Cardiac fibroblast (primary cell): ENCODE measurements at places on chromosomes 6 and 20.

GRCh38 chr20:19566226-19566945 is 191.7 kb upstream of the RIN2 start:
- peak; percentile 41 for DNase-seq

DNA sequence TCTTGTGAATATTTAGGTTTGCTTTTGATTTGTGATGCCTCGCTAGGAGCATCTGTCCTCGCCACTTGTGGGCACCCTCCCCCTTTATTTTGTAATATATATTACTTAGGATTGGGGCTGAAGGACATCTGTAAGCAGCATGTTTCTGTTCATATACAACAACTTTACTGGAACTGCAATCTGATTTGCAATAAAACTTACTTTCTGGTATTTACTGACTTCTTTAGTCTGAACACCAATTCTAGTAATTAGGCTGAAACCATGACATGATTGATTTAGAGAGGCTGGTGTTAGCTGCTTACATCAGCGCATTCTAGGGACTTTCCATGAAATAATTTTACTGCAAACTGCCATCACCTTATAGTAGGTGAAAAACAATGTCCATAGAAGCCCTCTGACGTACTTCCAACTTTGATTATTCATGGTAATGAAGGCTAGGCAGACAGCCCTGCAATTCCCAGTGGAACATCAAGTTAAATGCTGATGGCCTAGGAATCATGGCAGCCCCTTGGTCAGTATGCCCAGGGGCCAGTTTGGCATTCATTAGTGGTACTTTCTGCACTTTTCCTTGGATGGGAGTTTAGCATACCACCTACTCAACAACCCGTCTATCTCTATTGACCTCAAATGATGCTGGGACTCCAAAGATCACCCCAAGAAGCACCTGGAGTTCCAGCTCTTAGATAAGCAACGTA is 132.9 kb upstream of the MCHR2 start:
- DNase-seq, result peak; percentile 2

DNA sequence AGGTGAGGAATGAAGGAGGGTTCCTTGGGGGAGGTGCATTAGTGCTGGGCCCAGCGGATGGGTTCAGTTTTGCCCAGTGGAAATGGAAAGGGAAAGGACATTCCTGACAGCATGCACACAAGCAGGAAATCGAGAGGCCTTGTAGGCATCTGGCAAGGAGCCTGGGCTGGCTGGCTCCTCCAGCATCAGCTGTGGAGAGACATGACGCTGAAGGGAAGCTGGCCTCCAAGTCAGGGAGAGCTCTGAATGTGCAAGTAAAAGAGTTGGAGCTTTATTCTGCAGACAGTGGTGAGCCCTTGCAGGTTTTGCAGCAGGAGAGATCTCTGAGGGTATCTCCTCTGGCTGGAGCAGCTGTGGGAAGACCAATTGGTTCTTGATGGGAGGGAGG is 154.3 kb downstream of the MRPL14 start:
- DNase-seq, result peak; percentile 98

- no peak for DNase-seq
Measured at GRCh38 chr6:42009844-42010184, 40.5 kb upstream of the TAF8 start.

DNA sequence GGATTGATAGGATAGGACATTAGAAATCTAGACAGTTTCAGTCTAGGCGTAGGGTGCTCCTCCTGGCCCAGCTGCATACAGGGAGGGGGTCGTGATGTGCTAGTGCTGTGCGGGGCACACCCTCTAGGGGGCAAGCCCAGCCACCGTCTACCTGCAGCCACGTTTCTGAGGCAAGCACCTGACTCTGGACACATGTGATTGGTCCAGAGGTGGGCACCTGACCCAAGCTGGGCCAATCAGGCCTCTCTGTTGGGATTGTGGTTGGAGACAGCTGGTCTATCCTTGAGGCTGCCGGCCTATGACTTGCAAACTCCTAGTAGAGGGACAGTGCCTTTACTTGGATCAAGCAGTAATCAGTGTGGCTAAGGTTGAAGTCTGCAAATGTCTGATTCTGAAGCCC is 317.1 kb downstream of the BMP7 start:
- no peak for DNase-seq

- DNase-seq, result no peak
Measured at GRCh38 chr20:63822276-63822696, 8.8 kb downstream of the ZBTB46 start.

GRCh38 chr6:106244931-106245330 is 80.6 kb downstream of the ATG5 start:
- no peak for DNase-seq

DNA sequence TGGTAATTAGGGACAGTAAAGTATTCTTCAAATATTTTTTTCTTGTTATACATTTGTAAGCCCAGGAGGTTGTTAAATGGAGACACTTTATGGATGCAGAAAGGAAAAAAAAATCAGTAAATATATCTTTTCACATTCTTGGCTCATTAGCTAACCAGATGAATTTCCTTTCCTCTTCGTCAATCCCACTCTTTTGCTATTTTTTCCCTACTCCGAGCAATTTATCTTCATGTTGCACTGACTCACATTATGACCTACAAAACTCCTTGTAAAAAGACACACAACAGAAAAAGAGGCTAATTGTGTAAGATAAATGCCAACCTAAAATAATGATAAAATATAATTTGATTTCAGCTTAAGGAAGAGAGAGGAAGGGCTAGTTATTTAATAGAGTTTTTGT is 472.9 kb upstream of the ZNF337 start:
- peak; percentile 72 for DNase-seq

DNA sequence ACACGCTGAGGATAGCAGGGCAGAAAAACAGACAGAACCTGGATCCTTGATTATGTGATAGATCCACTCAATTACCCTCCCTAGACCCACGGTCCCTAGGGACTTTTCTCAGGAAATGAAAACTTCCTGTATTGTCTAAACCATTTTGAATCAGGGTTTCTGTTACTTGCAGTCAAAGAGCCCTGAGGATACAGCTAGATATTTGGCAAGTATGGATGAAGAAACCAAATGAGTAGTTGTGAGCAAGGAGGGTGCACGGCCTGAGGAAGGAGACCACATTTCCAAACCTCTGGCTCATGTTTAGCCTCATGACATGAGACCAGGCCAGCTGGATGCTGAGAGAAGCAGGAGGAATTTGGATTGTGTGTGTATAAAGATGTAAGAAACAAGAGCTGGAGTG is 91.6 kb downstream of the MRPL14 start:
- DNase-seq, result peak; percentile 78

DNA sequence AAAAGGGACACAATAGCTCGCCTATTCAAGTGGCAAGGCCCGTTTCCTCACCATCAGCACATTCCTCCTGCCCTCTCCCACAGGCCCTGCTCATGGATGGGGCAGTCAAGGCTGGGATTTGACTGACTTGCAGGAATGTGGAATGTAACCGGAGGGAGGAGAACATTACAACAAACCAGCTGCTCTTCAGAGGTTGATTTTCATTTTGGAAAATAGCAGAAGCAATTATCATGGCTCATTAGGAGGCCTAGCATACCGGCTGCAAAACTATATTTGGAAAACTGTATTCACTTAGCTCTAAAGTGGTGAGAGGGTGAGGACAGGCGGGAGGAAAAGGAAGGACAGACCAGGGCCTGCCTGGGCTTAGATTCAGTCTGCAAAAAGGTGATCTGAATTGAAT is 283.7 kb downstream of the CD83 start:
- no peak for DNase-seq

- no peak for DNase-seq
Measured at GRCh38 chr20:52207020-52207810, 15.6 kb upstream of the ZFP64 start.

GRCh38 chr20:59645761-59646171 is 41.4 kb downstream of the PHACTR3 start:
- DNase-seq, result no peak

- peak; percentile 50 for DNase-seq
Measured at GRCh38 chr6:108953681-108954080, 105.5 kb downstream of the ARMC2 start.

DNA sequence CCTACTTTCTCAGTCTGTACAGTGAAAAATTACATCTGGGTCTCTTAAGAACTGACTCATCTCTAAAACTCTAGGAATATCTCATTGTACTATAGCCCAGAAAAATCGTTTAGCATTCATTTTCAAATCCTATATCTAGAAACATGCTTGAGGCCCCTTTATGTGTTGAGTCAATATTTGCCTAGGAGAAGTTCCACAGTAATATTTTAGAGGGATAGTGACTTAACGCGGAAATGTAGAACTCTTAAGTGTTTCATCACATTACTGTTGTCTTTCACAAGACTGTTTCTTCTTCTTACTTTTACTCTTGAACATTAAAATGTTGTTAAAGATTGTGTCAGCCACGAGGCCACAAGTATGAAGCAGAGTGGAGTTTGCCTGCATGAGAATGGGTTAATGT is 23.0 kb upstream of the MYLIP start:
- peak; percentile 70 for DNase-seq

- no peak for DNase-seq
Measured at GRCh38 chr20:13654463-13655023, 15.8 kb upstream of the TASP1 start.

DNA sequence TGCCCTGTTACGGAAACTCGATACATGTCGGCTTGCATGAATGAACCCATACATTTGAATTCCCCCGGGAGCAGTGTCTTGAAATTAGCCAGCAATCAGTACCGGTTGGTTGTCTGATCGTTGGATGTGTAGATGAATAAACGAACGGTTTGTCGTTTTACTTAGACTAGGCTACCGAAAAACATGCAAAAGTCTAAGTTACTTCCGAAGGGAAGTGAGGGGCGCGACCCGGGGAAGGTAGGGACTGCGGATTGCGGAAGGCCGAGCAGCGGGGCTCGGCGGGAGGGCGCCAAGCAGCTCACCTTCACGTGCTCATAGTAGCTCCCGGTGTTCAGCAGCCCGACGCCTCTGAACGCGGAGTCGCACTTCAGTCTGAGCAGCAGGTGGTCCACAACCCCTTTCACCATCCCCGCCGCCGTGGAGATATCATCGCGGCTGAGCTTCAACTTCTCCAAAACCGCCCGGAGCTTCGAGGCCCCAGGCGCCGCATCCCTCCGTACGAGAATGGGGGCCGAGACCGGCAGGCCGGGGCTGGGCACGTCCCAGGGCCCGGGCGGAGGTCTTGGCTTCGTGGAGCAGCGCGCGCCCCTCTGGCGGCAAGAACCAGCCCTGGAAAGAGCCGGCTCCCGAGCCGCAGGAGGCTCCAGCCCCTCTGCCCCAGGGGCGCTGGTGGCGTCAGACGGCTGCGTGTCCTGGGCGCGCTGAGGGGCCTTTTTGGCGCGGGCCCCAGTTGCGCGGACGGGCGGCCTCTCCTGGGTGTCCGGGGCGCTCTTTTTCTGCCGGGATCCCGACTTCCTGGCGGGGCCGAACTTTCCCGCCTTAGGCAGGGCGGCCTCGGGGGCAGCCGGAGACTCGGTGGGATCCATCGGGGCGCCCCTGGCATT is 632 bp downstream of the CGAS start:
- DNase-seq, result peak; percentile 67

- peak; percentile 80 for DNase-seq
Measured at GRCh38 chr6:125310994-125311649, 9.4 kb upstream of the HDDC2 start.

DNA sequence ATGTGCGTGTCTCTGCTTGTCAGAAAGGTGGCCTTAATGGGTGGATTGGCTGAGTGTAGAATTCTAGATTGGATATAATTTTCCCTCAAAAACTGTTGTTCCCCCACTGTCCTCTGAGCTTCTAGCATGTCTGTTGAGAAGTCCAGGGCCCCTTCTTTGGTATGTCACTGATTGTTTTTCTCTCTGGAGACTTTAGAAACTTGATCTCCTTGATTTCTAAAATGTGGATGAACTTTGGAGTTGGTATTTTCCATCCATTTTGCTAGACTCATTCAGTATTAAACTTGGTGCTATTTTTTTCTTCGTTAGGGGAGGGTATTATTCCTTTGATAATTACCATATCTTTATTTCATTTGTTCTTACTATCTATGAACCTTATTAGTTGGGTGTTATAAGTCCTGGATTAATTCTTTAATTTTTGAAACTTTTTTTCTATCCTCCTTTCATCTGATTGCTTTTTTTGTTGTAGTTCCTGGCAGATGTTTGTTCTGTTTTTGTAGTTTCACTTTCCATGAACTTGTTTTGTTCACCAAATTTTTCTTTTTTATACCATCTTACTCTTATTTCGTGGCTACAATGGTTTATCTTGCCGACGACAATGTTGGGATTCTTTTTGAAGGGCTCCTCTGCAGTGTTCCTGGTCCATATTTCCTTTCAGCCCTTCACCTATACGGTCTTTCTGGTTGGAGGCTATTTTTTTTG is 68.4 kb downstream of the ARID1B start:
- DNase-seq, result no peak

DNA sequence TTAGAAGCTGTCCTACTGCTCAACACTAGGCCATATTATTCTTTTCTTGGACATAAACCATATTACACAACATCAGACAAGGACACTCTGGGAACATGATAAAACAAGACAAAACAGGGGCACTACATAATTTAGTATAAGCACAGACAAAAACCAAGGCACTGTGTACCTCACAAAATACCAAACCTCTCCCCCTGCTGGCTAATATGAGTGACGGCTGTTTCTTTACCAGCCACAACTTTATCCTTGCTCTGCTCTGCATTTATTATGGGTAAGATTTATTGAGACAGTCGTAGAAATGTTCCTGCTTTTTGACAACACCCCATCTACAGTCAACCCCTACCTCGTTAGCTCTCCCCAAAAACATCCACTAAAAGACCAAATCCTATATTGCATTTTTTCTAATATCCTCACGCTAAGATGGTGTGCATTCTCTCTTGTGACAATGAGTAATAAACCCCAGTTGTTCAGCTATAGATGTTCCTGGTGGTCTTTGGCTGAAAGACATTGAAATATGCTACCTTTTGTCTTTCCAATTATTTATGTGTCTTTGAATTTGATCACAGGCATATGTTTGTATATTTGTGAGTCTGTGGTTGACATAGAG is 23.8 kb upstream of the POLR1H start:
- DNase-seq, result peak; percentile 37

- peak; percentile 89 for DNase-seq
Measured at GRCh38 chr6:30721198-30722024, 1.3 kb downstream of the TUBB start.

DNA sequence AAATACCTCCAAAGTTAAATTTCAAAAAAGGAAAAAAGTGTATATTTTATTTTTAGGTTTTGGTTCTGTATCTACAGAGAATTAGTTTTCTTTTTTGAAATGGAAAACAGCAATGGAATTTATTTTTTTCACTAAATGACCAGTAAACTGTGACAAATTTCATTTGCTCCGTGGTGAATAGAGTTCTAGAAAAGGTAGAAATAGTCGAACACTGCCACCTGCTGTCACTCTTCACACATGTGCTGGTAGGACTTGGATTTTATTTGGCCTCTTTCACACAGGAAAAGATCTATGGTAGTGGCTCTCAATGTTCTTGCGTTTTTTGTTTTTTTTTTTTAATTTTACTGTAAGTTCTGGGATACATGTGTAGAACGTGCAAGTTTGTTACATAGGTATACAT is 312.5 kb downstream of the EYA4 start:
- DNase-seq, result peak; percentile 82

DNA sequence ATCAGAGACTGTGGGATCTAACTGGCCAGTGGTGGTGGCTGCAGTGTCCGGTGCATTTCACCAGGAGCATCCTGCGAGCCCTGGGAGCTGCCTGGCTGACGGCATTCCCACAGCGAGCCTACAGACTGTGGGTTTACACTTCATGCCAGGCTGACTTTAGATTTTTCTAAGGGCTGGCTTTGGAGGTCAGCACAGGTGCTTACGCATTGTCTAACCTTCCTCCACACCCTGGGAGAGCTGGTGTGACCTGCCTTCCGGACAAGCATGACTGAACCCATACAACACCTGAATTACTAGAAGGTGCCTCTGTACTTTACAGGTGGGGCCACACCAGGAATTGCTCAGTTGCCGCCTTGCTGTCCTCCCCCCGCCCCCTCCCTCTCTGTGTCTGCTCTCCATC is 96.2 kb downstream of the RREB1 start:
- DNase-seq, result no peak
